AG10803 (cell line): ENCODE measurements at places on chromosomes 2 and 18.
A peak's percentile ranks its signal among the peaks of the same experiment; 100 is the strongest.

DNA sequence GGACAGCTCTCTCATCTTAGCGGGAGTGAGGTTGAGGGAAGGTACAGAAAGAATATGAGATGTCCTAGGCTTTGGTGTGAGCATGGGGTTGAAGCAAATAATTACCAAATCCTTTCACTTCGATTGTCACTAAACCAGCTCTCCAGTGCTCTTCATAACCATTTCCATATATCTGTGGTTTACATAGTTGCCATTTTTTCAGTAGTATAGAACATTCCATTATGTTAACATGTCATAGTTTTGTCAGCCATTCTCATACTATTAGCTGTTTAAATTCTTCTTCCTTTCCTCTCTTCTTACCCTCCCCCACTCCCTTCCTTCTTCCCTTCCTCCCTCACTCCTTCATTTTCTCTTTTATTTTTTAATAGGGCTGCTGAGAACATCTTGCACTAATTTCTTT is 205.9 kb downstream of the BABAM2 start:
- DNase-seq, result peak; percentile 59

- no peak for DNase-seq
These were observed 30.7 kb upstream of the TMEM247 start for GRCh38 chr2:46448641-46449040.

- no peak for DNase-seq
These were observed 19.6 kb upstream of the KCNK3 start for GRCh38 chr2:26672818-26673393.

GRCh38 chr2:222701721-222702131 is 30.3 kb downstream of the MOGAT1 start:
- DNase-seq, result no peak

DNA sequence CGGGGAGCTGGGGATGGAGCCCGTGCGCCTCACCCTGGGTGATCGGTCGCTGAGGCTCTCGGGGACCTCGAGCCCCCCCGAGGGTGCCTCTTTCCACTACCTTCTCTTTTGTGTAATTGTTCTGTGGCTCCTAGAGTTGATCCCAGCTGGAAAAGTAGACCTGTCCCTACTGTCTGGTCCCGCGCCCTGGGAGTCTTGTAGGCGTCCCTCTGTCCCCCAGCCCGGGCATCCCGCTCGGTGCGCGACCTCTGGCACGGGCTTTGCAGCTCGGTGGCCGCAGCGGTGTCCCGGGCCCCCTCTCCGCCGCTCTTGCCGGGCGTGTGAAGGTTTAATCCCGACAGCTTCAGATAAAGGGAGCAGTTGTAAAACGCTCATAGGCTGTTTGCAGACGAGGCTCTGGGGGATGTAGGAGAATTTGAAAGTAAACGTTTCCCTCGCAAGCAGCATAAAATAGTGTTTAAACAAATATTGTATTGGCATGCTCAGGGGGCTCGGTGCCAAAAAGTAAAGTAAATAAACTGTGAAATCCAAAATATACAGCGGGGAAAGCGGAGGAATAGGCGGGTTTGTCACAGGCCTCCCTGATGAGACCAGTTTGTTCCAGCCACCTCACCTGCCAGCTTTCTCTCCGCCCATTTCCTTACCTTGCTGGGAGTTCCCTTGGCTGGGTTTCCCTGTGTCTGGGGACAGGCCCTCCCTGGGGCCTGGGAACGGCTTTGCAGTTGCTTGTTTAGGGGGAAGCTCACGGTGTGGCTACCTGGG is 1.9 kb downstream of the GLI2 start:
- no peak for DNase-seq

DNA sequence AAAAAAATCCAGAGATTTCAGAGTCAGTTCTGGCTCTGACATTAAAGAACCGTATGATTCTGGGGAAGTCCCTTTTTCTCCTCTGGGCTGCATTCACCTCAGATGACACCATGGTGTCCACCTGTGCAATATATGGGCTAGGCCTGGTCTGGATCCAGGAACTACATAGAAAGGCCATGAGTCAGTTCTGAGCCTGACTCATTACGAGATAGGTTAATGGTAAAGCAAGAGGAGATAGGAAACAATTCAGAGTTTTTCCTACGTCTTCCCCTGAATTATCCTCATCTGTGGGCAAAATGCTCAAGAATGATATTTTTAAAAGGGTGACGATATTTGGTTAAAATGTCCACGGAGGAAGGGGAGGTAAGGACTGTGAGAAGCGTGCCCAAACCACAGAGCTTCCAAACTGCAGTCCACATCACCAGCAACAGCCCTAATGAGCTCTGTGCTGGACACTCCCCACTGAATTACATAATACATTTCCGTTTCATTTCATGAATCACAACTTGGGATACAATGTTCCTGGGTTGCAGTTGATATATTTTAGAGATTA is 180.1 kb upstream of the OSR1 start:
- DNase-seq, result peak; percentile 97

GRCh38 chr2:202627042-202627441 is 7.7 kb upstream of the FAM117B start:
- no peak for DNase-seq

DNA sequence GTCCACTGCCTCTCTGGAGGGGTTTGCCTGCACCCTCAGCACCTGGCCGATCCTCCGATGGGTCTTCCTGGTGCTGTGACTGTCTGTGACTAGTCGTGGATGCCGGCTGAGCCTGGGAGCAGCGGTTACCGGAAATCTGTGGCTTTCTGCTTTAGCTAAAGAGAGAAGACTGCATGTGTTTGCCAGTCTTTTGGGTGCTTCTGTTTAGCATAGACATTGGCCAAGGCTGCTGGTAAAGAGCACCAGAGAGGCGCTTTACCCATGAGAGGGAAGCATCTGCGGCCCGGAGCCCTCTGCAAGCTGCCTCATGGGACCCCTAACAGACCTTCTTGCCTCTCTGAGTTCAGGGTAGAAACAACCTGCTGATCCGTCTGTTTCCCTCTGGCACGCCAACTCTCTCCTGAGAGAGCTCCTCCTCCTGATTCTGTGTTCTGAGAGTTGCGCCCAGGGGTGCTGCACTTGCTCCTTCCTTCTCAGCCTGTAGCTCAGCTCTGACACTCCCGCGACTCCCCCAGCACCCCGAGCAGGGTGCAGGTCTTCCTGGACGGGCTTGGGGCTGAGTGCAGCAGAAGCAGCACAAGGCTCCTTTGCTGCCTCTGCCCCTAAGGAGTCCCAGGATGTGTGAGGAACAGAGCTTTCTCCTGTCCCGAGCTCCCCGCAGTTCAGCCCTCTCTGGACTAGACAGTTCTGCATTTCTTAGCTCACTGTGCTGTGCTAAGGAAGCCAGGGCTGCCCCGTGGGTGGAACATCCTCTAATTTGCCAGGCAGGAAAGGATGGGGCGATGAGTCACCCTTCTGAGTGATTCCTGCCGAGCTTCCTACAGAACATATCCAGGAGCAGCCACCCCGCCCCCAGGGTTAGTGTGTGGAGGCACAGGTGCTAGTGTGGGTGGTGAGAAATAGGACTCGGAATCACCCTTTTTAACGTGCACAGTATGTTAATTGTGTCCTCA is 203.2 kb downstream of the SH3RF3 start:
- peak; percentile 93 for DNase-seq

DNA sequence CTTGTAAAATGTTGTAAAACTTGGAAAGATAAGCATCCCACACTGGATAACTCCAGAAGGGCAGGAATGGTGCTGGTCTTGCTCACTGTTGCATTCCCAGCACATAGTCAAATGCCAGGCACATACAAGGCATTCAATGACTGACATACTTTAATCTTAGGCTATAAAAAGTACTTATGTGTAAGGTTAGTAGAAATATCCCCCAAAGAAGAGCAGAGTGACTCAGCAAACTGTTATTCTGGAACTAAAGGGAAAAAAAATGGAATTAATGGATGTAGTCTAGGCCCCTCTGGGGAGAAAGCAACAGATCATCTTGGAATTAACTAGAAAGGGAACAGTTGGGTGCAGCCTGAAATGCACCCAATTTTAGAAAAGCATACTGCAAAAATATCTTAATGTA is 9.0 kb downstream of the ZBTB14 start:
- DNase-seq, result no peak

DNA sequence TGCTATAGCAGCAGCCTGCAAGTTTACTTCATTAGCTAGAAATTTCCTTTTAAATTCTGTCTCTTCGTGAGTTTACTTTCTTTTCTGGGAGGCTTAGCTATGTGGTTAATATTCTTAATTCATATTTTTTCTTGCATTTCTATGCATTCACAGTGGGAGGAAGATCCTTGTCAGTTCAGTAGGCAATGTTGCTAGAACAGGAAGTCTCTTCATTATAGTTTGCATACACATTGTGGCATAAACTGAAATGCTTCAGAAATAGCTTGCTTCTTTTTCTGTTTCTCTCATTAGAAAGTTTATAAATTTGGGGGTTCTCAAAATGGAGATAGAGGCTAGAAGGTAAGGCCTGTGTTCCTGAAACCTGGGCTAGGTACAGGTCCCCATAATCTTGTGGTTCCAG is 8.1 kb upstream of the ARHGAP15 start:
- DNase-seq, result no peak

DNA sequence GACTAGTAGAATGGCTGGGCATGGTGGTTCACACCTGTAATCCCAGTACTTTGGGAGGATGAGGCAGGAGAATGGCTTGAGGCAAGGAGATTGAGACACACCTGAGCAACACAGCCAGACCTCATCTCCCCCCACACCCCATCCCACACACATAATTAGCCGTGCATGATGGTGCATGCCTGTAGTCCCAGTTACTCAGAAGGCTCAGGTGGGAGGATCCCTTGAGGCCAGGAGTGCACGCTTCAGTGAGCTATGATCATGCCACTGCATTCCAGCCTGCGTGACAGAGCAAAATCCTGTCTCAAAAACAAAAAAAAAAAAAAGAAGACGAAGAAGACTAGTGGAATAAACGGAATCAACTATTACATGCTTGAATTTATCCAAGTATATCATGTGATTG is 150.0 kb downstream of the STK39 start:
- DNase-seq, result no peak

DNA sequence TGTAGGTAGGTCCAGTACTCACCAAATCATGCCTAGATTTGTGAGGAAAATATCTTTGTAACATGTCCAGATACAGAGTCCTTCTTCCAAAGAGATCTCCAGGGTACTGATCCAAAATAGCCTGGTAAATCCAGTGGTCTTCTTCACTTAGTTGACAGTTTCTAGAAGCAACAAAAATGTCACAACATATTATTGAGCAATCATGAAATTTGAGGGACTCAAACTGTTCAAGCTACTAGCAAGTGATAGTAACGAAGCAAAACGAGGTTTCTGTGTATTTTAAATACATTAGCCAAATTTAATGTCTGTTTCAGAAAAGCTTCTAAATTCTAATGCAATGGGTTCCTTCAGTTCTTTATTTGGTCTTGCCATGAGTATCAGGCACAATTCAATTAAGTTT is 142.8 kb downstream of the CCDC148 start:
- DNase-seq, result no peak

GRCh38 chr2:212477571-212477970 is 61.0 kb downstream of the ERBB4 start:
- DNase-seq, result no peak

GRCh38 chr2:24908461-24908901 is 11.6 kb downstream of the ADCY3 start:
- no peak for DNase-seq

- no peak for DNase-seq
These were observed 52.1 kb downstream of the RAMP1 start for GRCh38 chr2:237911363-237912017.

DNA sequence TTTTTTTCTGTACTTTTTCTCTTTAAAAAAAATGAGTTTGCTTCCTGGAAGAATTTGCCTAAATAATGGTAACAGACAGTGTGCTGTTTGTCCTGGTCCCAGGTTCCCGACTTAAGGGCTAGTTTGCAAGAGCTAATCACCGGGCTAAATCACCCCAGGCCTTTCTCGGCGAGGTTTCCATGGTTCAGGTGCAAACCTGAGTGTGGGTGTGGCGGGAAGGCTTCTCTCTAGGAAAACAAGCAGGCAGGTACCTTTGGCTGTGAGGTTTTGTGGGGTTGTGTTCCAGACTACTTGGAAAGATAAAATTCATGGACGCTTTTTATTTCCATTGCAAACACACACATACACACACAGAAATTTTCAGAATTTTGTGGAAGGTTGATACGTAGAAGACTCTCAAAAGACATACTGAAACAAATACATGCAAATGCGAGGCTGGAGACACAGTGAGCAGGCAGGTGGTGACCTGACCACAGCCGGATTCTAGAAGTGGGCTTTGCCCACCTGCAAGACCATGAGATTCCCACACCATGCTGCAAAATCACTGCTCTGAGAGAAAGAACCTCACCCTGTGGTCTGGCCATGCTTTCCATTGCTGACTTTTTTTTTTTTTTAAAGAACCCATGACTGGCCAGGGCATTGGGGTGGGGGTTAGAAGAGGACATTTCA is 815 bp downstream of the CNDP1 start:
- DNase-seq, result no peak

DNA sequence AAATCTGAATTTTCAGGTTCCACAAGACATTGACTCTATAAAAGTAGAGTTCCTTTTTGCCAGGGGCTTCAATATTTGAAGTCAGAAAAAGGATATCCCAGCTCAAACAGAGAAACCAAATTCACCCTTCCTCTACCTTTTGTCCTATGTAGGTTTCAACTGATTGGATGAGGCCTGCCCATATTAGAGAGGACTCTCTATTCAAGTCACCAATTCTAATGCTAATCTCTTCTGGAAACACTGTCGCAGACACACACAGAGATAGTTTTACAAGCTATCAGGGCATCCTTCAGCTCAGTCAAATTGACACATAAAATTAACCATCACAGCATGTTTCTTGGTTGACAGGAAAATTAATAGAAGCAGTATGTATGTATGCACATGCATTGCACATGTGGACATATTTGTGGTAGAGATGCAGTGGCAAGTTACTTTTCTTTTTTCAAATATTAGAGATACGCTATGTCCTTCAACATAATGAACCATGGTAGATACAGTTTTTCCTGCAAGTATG is 207.1 kb downstream of the RAD51AP2 start:
- DNase-seq, result no peak

GRCh38 chr18:68498185-68498584 is 216.7 kb downstream of the TMX3 start:
- no peak for DNase-seq

DNA sequence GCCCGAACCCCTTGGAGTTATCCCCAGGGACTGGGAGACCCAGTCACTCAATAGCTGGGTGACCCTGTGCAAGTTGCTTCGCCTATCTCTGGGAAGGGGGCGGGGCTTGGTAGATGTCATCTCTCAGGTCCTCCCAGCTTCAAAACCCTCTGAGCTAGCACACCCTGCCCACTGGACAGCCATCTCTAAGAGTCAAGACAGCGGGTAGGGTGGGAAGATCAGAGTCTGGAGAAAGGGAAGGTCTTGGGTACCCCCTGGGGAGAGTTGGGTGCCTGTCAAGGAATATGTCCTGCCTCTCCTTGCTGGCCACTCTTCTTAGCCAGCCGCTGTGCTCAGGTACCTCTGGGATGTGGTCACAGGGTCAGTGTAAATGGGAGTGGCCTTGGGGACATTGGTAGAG is 8.0 kb downstream of the GLI2 start:
- no peak for DNase-seq

GRCh38 chr2:105375001-105375561 is 23.8 kb downstream of the FHL2 start:
- DNase-seq, result peak; percentile 64

GRCh38 chr2:163465440-163465839 is 270.4 kb downstream of the FIGN start:
- no peak for DNase-seq
